HuH-7 (cell line): ENCODE measurements at places on chromosomes 4 and X.

DNA sequence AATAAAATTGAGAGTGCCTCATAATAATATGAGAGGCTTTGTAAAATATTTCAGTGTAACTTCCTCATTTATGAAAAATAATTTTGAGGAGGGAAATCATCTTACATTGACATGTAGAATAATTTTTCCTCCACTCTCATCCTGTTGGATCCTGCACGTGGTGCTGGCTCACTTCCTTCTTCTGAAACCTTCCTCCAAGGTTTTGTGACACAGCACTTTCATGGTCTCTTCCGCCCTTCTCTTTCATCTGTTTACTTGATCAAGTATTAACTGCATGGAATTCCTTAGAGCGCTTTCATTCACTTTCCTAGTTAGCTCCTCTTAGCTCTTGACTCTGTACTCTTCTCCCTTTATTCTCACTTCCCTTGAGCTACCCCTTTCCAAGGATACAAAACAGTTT lies 246.5 kb downstream of the RAPGEF2 start:
- no peak for DNase-seq

GRCh38 chr4:174435974-174436373 lies 86.3 kb downstream of the HPGD start:
- DNase-seq = no peak

DNA sequence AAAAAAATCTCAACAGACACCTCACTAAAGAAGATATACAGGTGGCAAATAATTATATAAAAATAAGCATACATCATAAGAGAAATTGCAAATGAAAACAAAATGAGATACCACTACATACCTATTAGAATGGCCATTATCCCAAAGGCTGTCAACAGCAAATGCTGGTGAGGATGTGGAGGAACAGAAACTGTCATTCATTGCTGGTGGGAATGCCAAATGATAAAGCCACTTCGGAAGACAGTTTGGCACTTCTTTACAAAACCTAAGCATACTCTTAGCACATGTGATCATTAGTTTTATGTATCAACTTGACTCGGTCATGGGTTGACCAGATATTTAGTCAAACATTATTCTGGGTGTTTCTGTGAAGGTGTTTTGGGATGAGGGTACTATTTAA lies 13.5 kb upstream of the MANBA start:
- no peak for DNase-seq

- no peak for DNase-seq
Observed at GRCh38 chr4:77163641-77164040, 6.6 kb downstream of the CCNG2 start.

DNA sequence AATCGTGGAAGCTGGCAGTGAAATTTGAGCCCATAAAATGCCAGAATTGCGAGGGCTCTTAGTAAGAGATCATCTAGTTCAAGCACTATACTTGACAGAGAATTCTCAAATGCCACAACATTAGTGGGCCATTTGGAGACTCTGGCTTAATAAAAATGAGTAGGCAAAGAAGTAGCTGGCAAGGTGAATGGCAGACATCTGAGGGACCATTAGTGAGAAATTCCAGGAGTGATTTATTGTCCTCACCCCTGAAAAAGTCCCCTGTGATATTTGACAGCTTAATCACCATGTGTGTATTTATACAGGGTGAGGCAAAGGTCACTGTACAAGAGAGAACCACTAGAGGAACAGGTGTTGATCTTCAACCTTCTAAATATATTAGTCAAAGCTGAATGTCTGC lies 207.5 kb downstream of the CHRDL1 start:
- DNase-seq = no peak

GRCh38 chr4:147351083-147351787 lies 129.7 kb upstream of the EDNRA start:
- no peak for DNase-seq

DNA sequence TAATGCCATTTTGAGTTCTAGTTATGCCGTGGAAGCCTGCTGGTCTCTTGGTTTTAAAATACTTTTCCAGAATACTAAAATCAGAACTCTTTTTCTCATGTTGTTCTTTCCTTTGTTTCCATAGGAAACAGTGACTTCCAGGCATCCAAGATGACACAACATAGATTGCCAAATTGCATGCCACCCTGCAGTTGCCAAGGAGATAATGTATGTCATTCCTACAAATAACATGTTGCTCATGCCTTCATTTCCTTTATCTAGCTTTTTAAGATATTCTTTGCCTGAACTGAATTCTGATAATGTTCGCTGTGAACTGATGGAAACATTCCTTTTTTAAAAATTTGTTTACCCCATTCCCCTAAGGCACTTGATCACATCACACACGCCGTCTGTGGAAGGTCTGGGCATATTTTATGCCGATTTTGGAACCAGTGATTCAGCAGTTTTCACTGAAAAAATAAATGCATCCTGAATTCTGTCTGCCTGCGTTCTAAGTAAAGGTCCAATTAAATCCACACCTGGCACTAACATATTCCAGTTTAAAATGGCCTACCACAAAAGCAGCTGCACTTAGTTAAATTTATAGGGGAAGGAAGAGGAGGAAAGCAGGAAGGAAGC lies 38.0 kb upstream of the COX7B2 start:
- DNase-seq = no peak
